ENCODE measurements at places on chromosomes 2 and 18.

DNA sequence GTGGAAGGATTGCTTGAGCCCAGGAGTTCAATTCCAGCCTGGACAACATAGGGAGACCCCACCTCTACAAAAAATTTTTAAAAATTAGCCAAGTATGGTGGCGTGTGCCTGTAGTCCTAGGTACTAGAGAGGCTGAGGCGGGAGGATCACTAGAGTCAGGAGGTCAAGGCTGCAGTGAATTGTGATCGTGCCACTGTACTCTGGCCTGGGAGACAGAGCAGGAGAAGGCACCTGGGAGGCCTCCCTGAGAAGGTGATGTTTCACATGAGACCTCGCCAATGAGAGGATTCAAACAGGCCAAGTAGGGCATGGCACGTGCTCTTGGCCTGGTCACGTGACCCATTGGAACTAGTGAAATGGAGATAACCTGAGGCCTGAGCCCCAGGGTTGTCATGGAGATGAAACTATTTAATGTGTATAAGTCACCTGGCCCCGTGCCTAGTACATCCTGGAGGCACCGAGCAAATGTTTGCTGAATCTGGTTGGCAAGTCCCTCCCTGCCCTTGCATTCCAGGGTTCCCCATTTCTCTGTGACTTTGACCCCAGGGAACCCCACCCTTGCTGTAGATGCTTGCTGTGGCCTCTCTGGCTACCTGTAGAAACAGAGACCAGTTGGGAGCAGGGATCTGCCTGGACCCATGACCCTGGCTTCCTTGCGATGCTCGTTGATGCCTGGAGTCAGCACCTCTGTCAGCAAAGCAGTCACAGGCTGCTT, 26.1 kb upstream of the ROCK2 start:
- no peak for DNase-seq

DNA sequence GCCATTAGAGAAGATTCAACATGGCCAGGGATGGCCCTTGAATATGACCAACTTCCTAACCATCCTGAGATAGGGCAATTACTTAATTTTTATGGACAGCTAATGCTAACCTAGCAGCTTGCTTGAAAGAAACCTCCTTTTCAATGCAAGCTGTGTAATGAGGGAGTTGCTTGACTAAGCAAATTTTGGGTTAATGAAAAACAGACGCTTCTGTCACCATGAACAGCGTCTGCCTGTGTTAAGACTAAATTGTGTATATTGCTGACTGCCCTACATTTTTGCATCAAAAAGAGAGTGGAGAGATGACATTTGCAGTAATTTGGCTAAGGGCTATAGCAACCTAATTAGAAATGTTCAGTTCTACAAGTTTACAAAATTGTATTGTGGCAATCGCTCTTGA, 319.2 kb upstream of the LRATD1 start:
- DNase-seq = no peak

GRCh38 chr2:98775146-98775986, 44.4 kb upstream of the MGAT4A start:
- DNase-seq = no peak

DNA sequence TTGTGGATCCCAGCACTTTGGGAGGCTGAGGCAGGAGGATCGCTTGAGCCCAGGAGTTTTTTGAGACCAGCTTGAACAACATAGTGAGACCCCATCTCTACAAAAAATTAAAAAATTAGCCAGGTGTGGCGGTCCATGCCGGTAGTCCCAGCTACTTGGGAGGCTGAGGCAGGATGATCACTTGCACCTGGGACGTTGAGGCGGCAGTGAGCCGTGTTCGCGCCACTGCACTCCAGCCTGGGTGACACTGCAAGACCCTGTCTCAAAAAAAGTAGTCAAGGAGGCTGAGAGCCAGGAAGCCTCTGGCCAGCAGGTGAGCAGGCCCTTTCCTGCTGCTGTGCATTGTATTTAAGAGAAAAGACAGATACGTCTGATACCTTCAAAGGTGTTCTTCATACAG, 11.1 kb upstream of the PROC start:
- no peak for DNase-seq

- DNase-seq = no peak
These were observed 19.8 kb upstream of the DDX18 start for GRCh38 chr2:117794668-117795067.

DNA sequence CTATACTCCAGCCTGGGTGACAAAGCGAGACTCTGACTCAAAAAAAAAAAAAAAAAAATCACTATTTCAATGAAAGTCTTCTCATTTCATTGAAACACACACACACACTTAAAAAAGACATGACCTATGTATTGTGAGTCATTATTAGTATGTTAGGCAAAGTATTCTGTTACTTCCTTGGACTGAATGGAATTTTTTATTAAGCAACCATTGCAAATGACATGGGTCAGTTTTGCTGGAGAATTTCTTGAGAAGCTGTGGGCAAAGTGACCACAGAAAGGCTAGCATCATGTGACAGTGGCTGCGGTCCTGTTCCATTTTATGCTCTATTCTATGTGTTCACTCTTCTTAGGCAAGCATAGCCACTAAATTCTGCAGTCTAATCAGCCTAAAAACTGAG, 695.7 kb downstream of the TDRD15 start:
- DNase-seq = no peak

DNA sequence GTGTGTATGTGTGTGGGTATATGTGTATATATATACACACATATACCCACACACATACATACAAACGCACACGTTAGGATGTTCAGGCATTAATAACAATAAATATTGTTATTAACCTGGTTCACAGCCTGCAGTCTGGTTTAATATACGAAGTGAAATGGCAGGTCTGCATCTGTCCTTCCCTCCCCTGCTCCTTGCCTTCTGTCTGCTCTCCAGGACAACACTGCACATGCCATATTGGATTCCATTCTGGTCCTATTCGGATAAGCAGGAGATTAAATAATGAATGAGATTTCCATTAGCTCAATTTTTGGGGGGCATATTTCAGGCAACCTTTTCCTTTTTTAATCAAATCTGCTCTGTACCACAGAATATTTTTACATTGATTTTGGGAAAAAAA, 158.0 kb downstream of the CELF4 start:
- no peak for DNase-seq

DNA sequence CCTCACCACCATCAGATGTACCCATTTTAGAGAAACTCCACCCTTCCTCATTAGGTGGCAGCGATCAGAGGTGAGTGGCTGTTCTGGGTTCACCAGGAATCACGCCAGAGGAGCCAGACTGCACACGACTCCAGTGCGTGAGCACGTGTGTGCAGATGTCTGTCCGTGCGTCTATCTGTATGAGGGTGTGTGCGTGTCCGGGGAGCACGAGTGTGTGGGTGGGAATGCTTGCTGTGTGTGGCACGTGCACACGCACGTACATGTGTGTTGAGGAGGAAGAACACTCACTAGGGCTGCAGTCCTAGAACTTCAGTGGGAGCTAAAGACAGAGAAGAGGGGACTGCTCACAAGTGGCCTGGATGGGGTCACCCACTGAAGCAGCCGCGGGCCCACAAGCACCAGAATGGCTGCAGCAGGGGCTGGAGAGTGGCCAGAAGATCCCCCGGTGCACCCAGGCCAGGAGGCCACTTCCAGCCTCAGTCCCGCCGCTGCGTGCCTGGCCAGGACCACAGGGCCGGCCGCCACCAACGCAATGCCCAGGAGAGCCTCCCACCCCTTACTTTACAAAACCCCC, 13.9 kb downstream of the HDAC4 start:
- no peak for DNase-seq

DNA sequence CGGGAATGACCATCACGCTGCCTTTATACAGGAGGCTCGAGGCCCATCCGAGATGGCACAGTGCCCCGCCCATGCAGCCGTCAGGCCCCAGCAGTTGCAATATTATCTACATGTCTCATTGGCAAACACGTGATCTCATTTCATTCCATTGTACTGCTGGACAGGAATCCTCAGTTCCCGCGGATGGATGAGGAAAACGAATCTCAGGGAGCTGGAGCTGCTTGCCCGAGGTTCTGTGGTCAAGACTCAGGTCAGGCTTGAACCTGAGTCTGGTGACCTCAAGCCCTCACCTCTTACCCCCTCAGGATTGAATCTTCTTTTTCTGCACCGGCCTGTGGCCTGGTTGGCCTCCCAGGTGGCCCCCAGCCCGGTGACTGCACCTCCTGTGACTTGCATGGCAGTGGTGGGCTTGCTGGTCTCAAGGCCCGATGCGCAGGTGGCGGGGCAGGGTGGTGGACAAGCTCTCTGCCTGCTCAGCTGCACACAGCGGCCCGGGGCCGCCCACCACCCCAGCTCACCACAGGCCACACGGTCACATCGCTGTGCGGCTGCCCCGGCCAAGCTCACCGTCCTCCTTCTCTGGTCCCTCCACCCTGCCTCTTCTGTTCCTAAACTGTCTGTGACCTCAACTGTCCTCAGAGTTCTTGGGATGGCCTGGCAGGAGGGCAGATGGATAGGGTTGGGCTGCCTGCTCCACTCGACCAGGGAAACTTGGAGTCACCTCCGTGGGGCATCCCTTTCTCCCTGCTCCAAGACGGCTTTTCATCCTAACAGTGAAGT, 52.0 kb upstream of the HS6ST1 start:
- DNase-seq = no peak

DNA sequence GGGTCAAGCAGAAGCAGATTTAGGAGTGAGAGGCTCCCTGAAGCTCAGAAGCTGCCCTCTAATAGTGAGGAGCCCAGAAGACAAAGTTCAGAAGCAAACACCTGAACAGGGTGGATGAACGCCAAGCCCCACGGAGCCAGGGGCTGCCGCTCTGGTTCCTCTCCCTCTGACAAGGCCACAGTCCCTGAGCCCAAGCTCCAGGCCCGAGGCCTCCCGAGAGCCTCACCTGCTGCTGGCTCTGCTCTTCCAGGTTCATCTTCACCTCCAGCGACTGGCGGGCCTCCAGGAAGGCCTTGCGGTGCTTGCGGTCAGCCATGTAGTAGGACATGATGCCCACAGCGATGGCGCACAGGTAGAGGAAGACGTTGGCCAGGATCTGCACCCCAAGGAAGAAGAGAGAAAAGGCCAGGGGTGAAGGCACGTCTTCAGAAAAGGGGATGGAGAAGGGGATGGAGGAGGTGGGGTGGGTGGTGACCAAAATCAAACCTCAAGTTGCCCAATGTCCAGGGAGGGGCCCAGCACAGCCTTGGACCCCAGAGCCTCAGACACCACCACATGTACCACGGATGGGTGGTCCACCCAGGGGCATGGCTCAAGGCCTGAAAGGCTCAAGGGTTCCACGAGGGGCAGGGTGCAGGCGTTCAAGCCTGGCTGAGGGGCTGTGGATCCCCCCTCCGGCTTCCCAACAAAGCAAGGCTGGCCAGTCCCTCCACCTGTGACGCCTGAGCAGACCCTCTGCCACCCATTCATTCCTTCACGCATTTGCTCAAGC, 47.5 kb downstream of the ADCY3 start:
- no peak for DNase-seq

DNA sequence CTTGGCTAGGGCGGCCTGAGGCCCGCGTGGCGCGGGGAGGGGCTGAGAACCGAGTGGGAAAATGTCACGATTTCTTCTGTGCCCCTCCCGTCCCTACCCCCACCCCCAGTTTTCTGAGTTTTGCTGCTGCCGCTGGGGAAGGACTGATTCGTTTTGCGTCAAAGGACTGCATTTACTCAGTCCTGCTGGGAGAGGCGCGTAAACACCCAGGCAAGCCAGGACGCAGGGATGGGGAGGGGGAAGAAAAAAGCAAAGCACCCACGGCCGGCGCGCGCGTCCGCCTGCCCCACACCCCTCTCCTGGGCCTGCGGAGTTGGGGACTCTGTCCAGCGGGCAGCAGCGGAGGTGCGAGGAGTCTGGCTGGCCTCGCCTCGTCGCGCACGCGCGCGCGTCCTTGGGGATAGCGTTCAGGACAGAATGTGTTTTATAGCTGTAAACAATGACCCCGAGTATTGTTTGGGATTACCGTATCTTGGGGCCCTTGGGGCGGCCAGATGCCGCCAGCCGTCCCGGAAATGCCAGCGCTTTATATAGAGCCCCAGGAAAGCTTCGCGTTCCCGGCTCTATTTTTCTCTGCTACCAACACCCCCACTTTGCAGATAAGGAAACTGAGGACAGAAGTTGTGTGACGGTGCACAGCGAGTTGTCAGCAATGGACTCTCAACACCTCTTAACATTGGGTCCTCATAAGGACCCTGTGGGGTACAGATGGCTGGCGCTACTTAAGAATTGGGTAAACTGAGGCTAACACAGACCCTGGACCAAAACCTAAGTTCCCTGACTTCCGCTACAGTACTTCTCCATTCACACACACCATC, 1.7 kb upstream of the FOSL2 start:
- no peak for DNase-seq

GRCh38 chr2:197348721-197349360, 38.3 kb upstream of the ANKRD44 start:
- DNase-seq = no peak

DNA sequence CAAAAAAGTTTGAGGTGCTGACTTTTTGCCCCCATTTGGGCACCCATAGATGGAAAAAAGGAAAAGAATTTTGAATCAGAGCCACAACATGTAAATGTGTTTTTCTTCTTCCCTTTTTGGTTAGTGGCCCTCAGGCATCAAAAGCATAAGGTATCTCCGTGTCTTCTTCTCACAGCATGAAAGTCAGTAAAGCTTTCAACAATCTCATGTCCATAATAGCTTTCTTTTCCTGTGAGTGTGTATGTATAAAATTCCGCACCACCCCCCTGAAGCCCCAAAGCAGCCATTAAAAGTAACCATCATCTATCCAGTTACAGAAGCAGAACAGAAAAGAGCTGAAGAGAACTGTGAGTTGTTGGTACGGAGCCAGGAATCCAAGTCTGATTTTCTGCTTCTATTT, 1539.7 kb upstream of the ACVR2A start:
- no peak for DNase-seq
